Activated effector memory CD4-positive, alpha-beta T cell treated with Interleukin-2 at 50 U/mL for 16 hours (primary cell): ENCODE measurements at places on chromosomes 12 and 14.

- no peak for DNase-seq
Measured at GRCh38 chr12:118061873-118062843, 1.2 kb upstream of the WSB2 start.

GRCh38 chr14:102757646-102758045 lies 19.6 kb upstream of the TRAF3 start:
- DNase-seq = no peak

- no peak for DNase-seq
Measured at GRCh38 chr12:131012279-131013069, 58.8 kb downstream of the ADGRD1 start.

GRCh38 chr12:132840536-132840935 lies 11.9 kb upstream of the GOLGA3 start:
- no peak for DNase-seq

- DNase-seq = no peak
Measured at GRCh38 chr12:18476861-18477260, 215.5 kb downstream of the PIK3C2G start.

GRCh38 chr12:69389831-69390230 lies 30.3 kb downstream of the YEATS4 start:
- no peak for DNase-seq

- DNase-seq = no peak
Measured at GRCh38 chr12:28367326-28367725, 177.1 kb downstream of the CCDC91 start.

- DNase-seq = no peak
Measured at GRCh38 chr14:77313371-77313770, 7.3 kb downstream of the POMT2 start.

GRCh38 chr12:85350356-85350755 lies 70.3 kb downstream of the ALX1 start:
- DNase-seq = no peak

GRCh38 chr12:64794305-64794704 lies 30.1 kb upstream of the TBC1D30 start:
- no peak for DNase-seq

GRCh38 chr14:100736269-100737180 lies 9.8 kb downstream of the DLK1 start:
- no peak for DNase-seq
